ENCODE measurements at places on chromosomes 5 and 9. TPM values are rescaled to one million over a fixed set of nuclear protein-coding genes. Genes with fewer than 3 reads are reported as not detected.

- peak overlapping the region; percentile 62 for H3K27ac ChIP-seq
- peaks cover 6% of the 10 kb centered on the region for H3K36me3 ChIP-seq
- H3K4me3 ChIP-seq: peak overlapping the region; percentile 83
- peaks cover 40% of the 10 kb centered on the region for H3K27me3 ChIP-seq
- no peak for DNase-seq
Observed at GRCh38 chr9:98575379-98576346, 133.1 kb downstream of the GABBR2 start.

DNA sequence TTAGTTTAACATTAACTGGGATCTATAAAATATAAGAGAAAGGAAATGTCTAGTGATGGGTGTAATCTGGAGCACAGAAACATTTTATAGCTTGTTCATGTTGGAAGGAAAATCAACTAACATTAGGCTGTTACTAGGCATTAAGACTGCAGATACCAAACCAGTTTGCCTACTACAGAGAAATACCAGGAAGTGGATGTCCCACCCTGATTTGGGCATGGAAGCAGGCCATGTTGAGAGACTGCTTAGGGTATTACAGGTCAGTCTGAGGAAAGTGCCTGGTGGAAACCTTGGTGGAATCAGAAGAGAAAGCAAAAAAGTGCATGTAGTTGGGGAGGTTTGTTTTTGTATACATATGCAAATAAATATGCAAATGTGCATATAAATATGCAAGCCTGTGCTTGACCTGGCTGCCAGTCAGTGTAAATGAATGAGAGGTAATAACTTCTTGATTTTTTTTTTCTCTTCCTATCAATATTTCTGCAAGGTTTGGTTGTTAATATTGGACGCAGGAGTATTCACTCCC is 9.6 kb upstream of the CCDC112 start:
- H3K4me1 ChIP-seq: no peaks in the 10 kb centered on the region
- H3K27ac ChIP-seq: no peak overlapping the region
- H3K36me3 ChIP-seq: no peaks in the 10 kb centered on the region
- peaks cover 29% of the 10 kb centered on the region for H3K27me3 ChIP-seq
- no peak overlapping the region for H3K4me3 ChIP-seq
- DNase-seq: no peak

- H3K27ac ChIP-seq: no peak overlapping the region
- DNase-seq: no peak
- no peaks in the 10 kb centered on the region for H3K36me3 ChIP-seq
- H3K4me3 ChIP-seq: no peak overlapping the region
Observed at GRCh38 chr9:92714787-92715487, 45.0 kb upstream of the IPPK start.

DNA sequence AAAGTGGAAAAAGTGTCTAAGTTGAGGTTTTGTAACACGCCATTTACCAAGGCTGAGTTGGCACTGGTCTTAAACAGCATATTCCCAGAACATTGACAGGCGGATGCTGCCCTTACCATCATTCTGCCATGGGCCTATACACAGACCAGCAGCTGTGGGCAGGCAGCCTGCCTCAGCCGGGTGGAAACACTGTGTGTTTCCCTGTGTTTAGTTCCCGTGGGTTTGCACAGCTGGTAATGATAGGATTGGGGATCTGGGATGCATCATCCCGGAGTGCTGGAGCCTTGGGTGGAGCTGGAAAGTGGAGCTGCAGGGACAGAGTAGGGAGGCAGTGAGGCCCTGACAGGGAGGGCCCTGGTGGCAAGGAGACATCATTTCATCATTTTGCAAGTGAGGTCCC is 5.5 kb upstream of the FGD3 start:
- peaks cover 28% of the 10 kb centered on the region for H3K27me3 ChIP-seq
- no peak overlapping the region for H3K27ac ChIP-seq
- H3K4me1 ChIP-seq: peaks cover 4% of the 10 kb centered on the region
- no peak overlapping the region for H3K4me3 ChIP-seq
- H3K36me3 ChIP-seq: peaks cover 5% of the 10 kb centered on the region

GRCh38 chr9:71990466-71990865 is 69.9 kb downstream of the C9orf57 start:
- H3K27ac ChIP-seq: no peak overlapping the region
- H3K27me3 ChIP-seq: no peaks in the 10 kb centered on the region
- H3K4me3 ChIP-seq: no peak overlapping the region
- no peaks in the 10 kb centered on the region for H3K36me3 ChIP-seq
- no peak for DNase-seq

- H3K4me3 ChIP-seq: no peak overlapping the region
- H3K4me1 ChIP-seq: no peaks in the 10 kb centered on the region
- no peaks in the 10 kb centered on the region for H3K36me3 ChIP-seq
- H3K27me3 ChIP-seq: no peaks in the 10 kb centered on the region
Observed at GRCh38 chr5:92561411-92561959, 1019.5 kb downstream of the NR2F1-AS1 start.

- no peak for DNase-seq
- H3K36me3 ChIP-seq: peaks cover 24% of the 10 kb centered on the region
- no peak overlapping the region for H3K4me3 ChIP-seq
- H3K27ac ChIP-seq: peak overlapping the region; percentile 5
- H3K4me1 ChIP-seq: peaks cover 56% of the 10 kb centered on the region
Observed at GRCh38 chr9:5478206-5478605, 27.9 kb downstream of the CD274 start.

DNA sequence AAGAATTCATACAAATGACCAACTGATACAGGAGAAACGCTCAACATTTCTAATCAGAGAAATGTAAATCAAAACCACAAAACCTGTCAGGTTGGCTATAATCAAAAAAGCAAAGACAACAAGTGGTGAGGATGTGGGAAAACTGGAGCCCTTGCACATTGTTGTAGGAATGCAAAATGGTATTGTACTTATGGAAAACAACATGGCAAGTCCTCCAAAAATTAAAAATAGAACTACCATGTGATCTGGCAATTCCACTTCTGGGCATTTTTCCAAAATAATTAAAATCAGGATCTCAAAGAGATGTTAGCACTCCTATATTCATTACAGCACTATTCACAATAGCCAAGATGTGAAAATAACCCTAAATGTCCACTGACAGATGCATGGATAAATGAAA is 76.1 kb downstream of the FNIP1 start:
- H3K27me3 ChIP-seq: no peaks in the 10 kb centered on the region
- no peaks in the 10 kb centered on the region for H3K4me1 ChIP-seq
- H3K27ac ChIP-seq: no peak overlapping the region

GRCh38 chr9:97570899-97571298 is 62.3 kb downstream of the TSTD2 start:
- no peaks in the 10 kb centered on the region for H3K36me3 ChIP-seq
- H3K4me1 ChIP-seq: peaks cover 14% of the 10 kb centered on the region
- H3K27me3 ChIP-seq: peaks cover 2% of the 10 kb centered on the region
- DNase-seq: no peak

- no peak for DNase-seq
- H3K27ac ChIP-seq: no peak overlapping the region
- no peaks in the 10 kb centered on the region for H3K36me3 ChIP-seq
- no peaks in the 10 kb centered on the region for H3K4me1 ChIP-seq
Observed at GRCh38 chr9:134889386-134890154, 9.0 kb downstream of the FCN2 start.

GRCh38 chr9:136052991-136053756 is 41.9 kb downstream of the NACC2 start:
- H3K27me3 ChIP-seq: no peaks in the 10 kb centered on the region
- no peaks in the 10 kb centered on the region for H3K36me3 ChIP-seq
- H3K4me1 ChIP-seq: peaks cover 12% of the 10 kb centered on the region
- peak overlapping the region; percentile 15 for H3K4me3 ChIP-seq

DNA sequence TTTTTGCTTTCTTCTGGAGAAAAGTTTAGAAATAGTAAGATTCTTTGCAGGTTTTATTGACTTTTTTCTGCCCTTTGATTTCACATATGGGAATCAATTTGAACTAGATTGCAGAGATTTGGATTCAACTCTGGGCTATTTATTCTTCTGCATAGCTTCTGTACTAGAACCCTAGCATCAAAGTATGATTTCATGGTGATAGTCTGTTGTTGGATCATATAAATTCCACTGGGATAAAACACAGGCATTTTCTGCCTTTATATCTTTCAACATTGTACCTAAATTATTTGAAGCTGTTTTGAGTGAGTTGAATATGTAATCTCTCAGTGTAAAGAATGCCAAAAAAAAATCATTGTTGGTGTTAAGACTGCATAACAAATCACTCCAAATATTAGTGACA is 458.4 kb upstream of the MPDZ start:
- no peak overlapping the region for H3K4me3 ChIP-seq
- H3K36me3 ChIP-seq: no peaks in the 10 kb centered on the region
- H3K27me3 ChIP-seq: no peaks in the 10 kb centered on the region

DNA sequence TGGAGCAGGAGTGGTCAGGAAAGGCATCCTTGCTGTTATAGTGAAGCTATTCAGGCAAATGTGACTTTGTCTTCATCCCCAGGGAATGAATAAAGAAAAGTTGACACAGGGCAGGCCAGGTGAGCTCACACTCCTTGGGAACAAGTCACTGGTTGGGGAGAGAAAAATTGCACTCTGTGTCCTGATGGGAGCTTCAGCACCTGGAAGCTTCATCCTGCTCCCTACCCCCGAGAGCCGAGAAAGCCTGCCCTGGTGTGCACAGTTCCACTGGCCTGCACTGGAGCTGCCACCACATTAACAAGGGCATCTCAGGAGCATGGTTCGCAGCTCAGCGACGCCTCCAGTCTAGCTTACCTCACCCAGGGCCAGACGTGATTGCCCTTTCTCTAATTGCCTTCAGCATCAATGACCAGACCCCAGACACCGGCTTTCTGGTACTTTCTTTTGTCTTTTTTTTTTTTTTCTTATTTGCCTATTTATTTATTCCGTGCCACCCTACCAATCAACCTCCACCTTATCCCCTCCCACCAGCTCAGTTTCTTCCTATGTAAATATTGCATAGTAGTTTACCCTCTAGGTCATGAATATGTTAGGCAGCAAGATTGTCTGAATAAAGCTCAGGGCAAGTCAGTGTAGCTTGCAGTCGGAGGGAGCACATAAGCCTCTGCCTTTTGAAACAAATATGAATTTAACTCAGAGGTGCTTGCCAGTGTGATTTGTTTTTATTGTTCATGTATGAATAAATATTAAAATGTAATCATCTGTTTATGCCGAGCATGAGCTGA is 87.4 kb downstream of the DOCK2 start:
- peaks cover 30% of the 10 kb centered on the region for H3K4me1 ChIP-seq
- H3K4me3 ChIP-seq: no peak overlapping the region
- peaks cover 49% of the 10 kb centered on the region for H3K36me3 ChIP-seq
- no peak overlapping the region for H3K27ac ChIP-seq
- DNase-seq: no peak

- DNase-seq: no peak
- no peak overlapping the region for H3K27ac ChIP-seq
- no peaks in the 10 kb centered on the region for H3K4me1 ChIP-seq
- H3K36me3 ChIP-seq: no peaks in the 10 kb centered on the region
Observed at GRCh38 chr5:121630402-121630801, 221.3 kb upstream of the FTMT start.

GRCh38 chr5:758698-759053 is 25.9 kb downstream of the ZDHHC11B start:
- peaks cover 2% of the 10 kb centered on the region for H3K27me3 ChIP-seq
- H3K4me3 ChIP-seq: peak overlapping the region; percentile 13
- peaks cover 7% of the 10 kb centered on the region for H3K4me1 ChIP-seq
- DNase-seq: no peak
- H3K36me3 ChIP-seq: no peaks in the 10 kb centered on the region
- H3K27ac ChIP-seq: no peak overlapping the region

- H3K27ac ChIP-seq: peak overlapping the region; percentile 87
- peaks cover under 1% of the 10 kb centered on the region for H3K27me3 ChIP-seq
- peaks cover 18% of the 10 kb centered on the region for H3K4me1 ChIP-seq
- DNase-seq: no peak
- peak overlapping the region; percentile 64 for H3K4me3 ChIP-seq
Observed at GRCh38 chr5:149239917-149240316, 31.7 kb upstream of the AFAP1L1 start.

DNA sequence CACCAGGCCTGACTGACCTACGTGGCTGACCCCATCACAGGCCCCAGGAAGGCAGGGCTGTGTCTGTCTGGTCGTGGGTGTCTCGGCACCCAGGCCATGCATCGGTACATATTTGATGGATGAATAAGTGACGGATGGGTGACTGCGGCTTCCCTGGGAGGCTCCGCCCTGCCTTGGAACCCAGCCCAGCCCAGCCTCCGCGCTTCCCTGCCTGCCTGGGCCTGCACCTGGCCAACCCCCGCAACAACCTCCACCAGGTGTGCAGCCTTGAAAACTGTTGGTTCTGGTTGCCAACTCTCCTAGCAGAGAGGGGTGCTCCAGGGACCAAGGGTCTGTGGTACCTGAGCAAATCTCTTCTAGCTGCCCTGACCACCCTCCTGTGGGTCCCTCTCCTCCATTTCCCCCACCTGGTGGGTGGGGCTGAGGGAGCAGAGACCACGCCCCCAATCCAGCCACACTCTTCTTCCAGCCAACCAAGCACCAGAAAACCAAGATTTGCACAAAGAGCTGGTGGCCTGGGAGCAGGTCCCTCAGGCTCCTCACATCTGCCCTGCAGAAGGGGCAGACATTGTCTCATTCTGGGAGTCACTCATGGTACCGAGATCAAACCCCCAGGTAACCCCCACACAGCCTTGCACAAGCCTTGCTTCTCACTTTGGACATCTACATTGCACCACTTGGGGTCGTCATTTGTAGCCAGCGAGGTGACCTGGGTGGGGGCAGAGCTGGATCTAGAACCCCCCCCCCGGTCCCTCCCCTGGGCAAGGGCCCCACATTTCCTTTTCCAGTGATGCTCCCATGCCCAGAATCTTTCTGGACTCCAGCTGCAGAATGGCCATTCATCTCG is 100.6 kb upstream of the IER5L start:
- no peaks in the 10 kb centered on the region for H3K27me3 ChIP-seq
- DNase-seq: no peak
- H3K4me1 ChIP-seq: no peaks in the 10 kb centered on the region

DNA sequence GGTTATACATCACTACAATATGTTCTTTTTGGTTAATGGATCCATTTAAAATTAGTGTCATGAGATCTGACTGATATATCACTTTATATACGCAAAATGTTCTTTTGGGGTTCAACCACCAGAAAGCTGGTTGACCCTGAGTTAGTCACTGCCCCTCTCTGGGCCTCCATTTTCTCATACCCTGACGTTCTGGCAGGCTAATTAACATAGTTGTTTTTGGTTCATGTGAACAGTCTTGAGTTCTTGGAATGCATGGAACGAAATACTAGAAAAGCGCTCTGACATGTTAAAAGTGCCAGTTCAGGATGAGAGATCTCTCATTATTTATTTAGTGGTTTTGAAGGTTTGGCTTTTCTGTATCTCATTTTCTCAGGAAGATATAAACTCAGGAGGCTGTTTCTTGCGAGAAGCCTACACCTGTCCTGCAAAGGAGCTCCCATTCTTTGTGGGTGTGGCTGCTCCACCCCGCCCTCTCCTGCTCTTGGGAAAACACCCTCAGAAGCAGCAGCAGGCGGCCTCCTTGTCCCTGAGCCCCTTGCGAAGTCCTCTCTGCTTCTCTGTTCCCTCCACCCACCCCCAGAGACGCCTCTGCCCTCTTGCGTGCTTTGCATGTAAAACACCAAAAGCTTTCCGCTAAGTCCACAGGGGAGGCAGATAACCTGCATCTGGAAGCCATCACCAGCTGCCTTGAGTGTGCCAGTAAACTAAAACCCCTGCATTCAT is 302.4 kb upstream of the PANK3 start:
- H3K27me3 ChIP-seq: peaks cover 10% of the 10 kb centered on the region
- H3K36me3 ChIP-seq: no peaks in the 10 kb centered on the region
- no peak overlapping the region for H3K27ac ChIP-seq
- H3K4me3 ChIP-seq: no peak overlapping the region

GRCh38 chr9:134568116-134568515 is 73.5 kb upstream of the COL5A1 start:
- no peak overlapping the region for H3K4me3 ChIP-seq
- no peak for DNase-seq
- H3K36me3 ChIP-seq: no peaks in the 10 kb centered on the region
- no peak overlapping the region for H3K27ac ChIP-seq
- H3K27me3 ChIP-seq: no peaks in the 10 kb centered on the region

The PCDHGB3 gene
- 0.71 TPM for total RNA-seq

The CBY3 gene
- total RNA-seq: 1.6 TPM

The WNK2 gene
- not detected for total RNA-seq

The LRRTM2 gene
- not detected for total RNA-seq

The ADAMTS16 gene
- not detected for total RNA-seq

The CAMK2A gene
- not detected for total RNA-seq

The GNA14 gene
- total RNA-seq: 0.45 TPM

Measured in natural killer cell treated with Interleukin-12 subunit alpha and Interleukin-12 subunit beta and Interleukin-15 and Interleukin-18, amount 100 ng/mL, for 72 hours (primary cell).